ENCODE measurements at places on chromosomes 1 and 21.
A peak's percentile ranks its signal among the peaks of the same experiment; 100 is the strongest.

- DNase-seq, result no peak
Observed at GRCh38 chr21:15728046-15728445, 1.7 kb upstream of the USP25 start.

DNA sequence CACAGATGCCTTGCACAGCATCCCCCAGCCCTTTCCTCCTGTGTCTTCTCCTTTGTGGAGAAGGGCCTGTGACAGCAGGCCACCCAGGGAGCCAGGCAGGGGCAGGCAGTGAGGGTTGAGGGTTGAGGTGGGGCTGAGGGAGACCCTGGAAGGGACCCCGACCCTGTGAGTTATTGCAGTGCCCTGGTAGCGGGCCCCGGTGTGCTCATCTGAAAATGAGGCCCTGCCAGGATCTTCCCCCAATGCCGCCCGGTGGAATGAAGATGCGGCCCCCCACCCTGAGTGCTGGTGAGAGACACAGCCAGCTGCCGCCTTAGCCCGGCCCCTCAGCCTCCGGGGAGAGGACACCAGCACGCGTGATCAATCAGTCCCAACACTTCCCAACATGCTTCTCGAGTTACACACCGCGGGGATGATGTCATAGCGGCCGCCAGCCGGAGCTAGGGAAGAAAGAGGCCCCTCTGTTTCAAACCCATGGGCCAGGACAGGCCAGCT lies 36.2 kb upstream of the ACTRT2 start:
- no peak for DNase-seq

DNA sequence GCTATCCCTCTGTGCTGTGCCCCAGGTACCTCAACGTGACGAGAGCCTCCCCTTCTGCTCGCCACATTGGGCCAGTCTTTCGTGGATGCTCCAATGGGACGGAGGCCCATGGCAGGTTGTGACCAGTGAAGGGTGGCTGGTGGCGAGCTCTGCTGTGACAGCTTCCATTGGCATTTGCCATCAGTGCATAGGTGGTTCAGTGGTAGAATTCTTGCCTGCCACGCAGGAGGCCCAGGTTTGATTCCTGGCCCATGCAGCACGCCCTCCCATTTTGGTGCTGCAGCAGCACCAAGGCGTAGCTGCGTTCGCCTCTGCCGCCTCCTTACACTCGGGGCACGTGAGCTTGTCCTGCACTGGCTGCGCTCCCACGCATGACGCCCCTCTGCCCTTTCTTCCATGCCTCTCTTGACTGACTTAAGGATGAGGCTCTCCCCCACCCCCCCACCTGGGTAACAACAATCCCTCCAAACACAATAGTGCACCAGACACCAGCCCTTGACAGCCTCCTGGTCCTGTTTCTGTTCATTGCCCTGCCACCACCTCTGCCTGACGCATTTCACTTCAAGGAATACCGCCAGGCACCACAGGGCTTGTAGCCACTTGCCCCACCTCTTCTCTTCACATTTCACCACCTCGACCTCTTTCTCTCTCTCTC lies 24.7 kb upstream of the FCGR2A start:
- DNase-seq, result no peak

- no peak for DNase-seq
Observed at GRCh38 chr21:29218749-29219148, 80.0 kb upstream of the BACH1 start.

DNA sequence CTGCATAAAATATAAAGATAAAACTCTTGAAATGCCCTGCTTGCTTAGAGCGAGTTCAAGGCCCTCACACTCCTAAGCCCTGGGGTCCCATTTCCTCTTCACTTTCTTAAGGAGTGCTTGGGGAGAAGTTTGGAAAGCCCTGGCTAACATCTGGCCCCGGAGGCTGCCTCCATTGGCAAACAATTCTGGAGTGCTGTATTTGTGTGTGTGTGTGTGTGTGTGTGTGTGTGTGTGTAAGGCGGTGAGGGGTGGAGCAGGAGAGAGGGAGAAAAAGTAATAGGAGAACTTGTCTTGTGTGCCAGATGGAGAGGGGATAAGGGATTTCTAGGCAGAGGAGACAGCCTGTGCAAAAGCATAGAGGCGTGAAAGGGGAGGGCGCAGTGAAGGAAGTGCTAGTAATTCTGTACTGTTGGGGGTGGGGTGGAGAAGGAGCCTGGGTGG lies 578 bp upstream of the TRIM62 start:
- DNase-seq, result no peak

DNA sequence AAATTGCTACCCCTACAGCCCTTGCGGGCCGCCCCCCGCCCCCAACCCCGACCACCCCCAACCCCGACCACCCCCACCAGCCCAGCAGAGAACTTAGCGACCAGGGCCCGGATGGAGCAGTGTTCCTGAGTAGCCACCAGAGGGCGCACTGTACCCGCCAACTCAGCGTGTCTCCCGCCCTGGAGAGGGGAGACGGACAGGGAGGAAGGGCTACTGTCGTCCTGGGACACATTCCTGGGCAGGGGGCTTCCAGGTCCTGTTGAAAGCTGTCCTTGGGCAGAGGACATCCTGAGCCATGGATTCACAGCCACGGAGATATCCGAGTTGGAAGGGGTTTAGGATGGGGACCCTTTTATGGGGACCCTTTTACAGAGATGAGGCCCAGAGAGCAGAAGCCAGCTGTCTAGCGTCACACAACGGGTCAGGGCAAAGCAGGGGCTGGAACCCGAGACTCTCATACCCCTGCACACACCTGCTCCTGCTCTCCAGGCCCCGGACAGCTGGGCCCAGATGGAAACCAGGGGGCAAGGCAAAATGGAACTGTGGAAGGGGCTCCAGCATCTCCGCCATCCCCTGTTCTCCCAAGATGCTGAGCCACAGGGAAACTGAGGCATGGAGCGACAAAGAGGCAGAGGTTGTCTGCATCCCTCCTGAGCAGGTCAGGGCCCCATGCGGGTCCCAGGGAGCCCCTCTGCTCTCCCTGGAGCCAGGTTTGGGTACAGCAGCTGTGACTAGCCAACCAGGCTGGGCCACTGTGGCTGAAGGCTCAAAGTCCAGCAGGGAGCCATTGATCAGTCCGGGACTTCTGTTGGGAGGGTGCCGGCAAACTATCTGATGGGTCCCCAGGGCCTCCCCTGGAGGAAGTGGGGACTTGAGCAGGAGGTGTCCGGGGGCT lies 25.0 kb upstream of the LAPTM5 start:
- peak; percentile 58 for DNase-seq

DNA sequence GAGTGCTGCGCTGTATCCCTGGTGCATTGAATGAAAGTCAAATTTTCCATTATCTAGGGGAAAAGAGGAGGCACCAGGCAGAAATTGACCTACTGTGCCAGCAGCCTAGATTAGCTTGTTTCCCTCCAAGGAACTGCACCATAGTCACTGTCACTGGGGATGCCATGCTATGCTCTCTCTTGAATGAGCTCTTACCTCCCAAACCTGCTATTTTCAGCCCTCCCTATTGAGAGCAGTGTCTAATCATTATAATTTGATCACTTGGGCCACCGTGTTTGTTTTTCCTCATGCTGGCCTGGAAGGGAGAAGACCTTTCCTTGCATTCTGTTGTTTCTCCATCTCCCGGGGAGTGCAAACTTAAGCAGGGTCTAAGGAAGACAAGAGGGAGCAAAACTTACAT lies 492.9 kb downstream of the SIPA1L2 start:
- DNase-seq, result no peak

DNA sequence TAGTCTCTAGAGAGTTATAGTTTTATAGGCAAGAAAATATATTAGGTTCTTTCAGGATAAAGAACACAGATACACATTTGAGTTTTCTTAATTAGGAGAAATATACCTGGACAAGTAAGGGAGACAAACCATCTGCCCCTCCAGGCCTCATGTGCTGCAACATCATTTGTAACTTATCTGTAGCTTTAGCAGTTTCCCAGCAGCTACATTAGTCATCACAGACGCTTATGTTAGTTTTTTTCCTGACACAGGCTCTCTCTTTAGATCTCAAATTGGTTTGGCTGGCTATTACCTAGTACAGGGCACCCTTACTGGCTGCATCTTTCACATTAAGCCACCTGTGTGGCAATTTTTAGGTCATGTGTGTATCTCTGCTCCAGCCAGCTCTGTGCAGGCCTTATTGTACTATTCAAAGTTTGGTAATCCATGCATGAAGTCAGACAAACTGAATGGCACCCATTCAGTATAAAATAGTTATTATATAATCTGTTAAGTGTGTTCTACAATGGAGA lies 25.9 kb downstream of the GNPAT start:
- DNase-seq, result no peak

- DNase-seq, result peak; percentile 10
Observed at GRCh38 chr1:51234721-51235425, 1.2 kb upstream of the RNF11 start.

DNA sequence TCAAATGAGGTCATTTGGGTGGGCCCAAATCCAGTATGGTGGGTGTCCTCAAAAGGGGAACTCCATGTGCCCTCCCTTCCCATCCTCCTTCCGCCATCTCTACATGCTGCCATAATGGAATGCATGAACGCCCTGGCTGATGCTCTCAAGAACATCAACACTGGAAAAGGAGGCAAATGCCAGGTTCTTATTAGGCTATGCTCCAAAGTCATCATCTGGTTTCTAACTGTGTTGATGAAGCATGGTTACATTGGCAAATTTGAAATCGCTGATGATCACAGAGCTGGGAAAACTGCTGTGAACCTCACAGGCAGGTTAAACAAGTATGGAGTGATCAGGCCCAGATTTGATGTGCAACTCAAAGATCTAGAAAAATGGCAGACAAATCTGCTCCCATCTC lies 16.6 kb upstream of the TRIM45 start:
- no peak for DNase-seq

- DNase-seq, result no peak
Observed at GRCh38 chr1:55927702-55928290, 651.6 kb downstream of the PLPP3 start.

- no peak for DNase-seq
Observed at GRCh38 chr1:96498744-96499340, 222.7 kb upstream of the PTBP2 start.

GRCh38 chr1:184485751-184486723 lies 99.2 kb downstream of the C1orf21 start:
- no peak for DNase-seq

- no peak for DNase-seq
Observed at GRCh38 chr1:44819196-44819607, 10.9 kb downstream of the BTBD19 start.

- DNase-seq, result no peak
Observed at GRCh38 chr1:170765279-170765678, 101.3 kb downstream of the PRRX1 start.

GRCh38 chr1:96025062-96025461 lies 696.5 kb upstream of the PTBP2 start:
- no peak for DNase-seq

- DNase-seq, result no peak
Observed at GRCh38 chr1:43800771-43801170, 93.4 kb downstream of the ST3GAL3 start.

- no peak for DNase-seq
Observed at GRCh38 chr1:87718241-87718950, 389.7 kb downstream of the LMO4 start.

DNA sequence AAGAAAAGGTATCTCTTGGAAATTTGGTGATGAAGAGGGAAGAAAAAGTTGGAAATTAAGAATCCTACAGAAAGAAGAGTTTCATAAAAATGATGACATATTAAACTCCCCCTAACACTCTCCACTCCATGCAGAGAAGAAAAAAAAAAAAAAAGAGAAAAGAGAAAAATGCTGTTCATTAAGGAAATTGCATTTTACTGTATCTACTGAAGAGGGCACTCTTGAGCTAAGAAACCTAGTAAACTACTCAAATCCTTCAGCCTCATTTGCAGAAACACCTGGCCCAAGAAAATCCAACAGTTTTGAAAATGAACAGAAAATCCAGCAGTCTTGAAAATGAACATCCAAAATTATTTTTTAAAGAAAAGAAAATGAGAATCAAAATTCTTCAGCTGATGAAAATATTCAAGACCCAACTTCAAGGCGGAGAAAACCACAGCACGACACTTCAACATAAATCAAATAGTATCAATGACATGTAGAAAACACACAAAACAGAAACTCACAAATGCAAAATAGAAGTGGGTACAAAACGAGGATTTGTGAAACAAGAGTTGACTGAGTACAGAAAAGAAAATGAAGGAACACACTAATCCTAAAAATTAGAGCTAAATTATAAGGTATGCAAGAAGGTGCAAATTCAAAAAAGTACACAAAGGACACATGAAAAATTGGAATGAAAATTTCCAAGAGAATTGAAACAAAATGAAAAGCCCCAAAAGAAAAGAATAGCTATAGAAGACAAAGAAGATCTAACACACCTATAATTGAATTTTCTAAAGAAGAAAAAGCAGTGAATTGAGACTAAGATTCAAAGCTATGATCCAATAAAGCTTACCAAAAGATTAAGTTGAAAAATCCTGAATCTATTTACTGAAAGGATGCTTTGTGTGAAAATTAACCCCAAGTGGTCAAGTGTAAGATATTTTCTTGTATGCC lies 73.2 kb upstream of the DNAJC6 start:
- DNase-seq, result peak; percentile 22

DNA sequence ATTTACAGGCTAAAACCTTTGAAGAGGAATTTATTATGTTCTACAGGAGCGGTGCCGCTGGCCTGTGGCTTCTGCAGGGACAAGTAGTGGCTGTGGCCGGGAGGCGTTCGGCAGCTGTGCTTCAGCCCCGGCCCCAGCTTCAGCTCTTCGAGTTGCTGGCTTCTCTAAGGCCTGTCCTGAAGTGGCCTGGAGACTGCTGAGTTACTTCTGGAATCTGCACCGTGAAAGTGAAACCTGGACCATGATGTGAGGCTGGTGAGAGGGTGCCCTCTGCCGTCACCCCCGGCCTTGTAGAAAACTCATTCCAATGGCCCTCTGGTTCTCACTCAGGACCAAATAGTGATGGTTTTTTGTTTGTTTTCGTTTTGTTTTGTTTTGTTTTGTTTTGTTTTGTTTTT lies 48.1 kb downstream of the PRKCZ start:
- DNase-seq, result no peak

DNA sequence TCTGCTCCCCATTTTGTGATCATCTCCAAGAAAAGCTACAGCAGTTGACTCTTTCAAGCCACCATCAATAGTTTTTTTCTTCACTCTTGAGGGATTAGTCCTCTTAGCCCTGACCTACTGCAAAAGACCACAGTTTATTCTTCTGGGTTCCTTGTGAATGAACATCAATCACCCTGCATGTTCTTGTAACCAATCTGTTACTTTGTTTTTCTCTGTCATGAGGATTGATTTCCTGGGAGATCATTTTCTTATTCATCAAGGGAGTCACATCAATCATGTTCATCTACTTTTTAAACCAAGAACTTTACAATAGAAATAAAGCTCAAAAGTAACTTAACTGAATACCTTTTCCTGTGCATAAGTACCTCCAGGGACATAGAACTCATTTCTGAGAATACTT lies 21.8 kb downstream of the ILDR2 start:
- no peak for DNase-seq

GRCh38 chr1:153374071-153374470 lies 1.4 kb downstream of the S100A12 start:
- no peak for DNase-seq

All from central memory CD4-positive, alpha-beta T cell (primary cell).